ENCODE measurements at places on chromosomes 12 and 14. TPM values are rescaled to one million over a fixed set of nuclear protein-coding genes. Genes with fewer than 3 reads are reported as not detected.

The WSB2 gene
- total RNA-seq = 41.6 TPM

The PRKCH gene
- 143 TPM for total RNA-seq

The DEPDC4 gene
- 4.1 TPM for total RNA-seq

The CCDC177 gene
- total RNA-seq = not detected

The KCNJ8 gene
- total RNA-seq = not detected

The KRT6A gene
- not detected for total RNA-seq

The SLC38A2 gene
- total RNA-seq = 481 TPM

The VDR gene
- 224 TPM for total RNA-seq

The CEBPE gene
- total RNA-seq = 0.36 TPM

The RBM23 gene
- 77.5 TPM for total RNA-seq

The JAG2 gene
- total RNA-seq = 3.1 TPM

The POTEG gene
- total RNA-seq = not detected

The RASAL1 gene
- total RNA-seq = 13.4 TPM

The LUM gene
- not detected for total RNA-seq

The SELPLG gene
- total RNA-seq = 55.4 TPM

The TAS2R50 gene
- 1.2 TPM for total RNA-seq

The STON2 gene
- total RNA-seq = 0.12 TPM

The ZC2HC1C gene
- total RNA-seq = 1.2 TPM

The FOXG1 gene
- total RNA-seq = not detected

The ASB2 gene
- total RNA-seq = 43.3 TPM

The FBLN5 gene
- total RNA-seq = 5.6 TPM

The OTX2 gene
- not detected for total RNA-seq

The RNASE7 gene
- total RNA-seq = not detected

The SLC5A8 gene
- not detected for total RNA-seq

The PLEKHD1 gene
- total RNA-seq = 0.12 TPM

The AICDA gene
- not detected for total RNA-seq
